Caco-2 (cell line): ENCODE measurements at places on chromosomes 5 and 9. TPM values are rescaled to one million over a fixed set of nuclear protein-coding genes. Genes with fewer than 3 reads are reported as not detected.

FBP1 gene
- 1.8 and 2.3 TPM in 2 replicates for total RNA-seq

ACSL6 gene
- total RNA-seq = 0.19 and 1.4 TPM in 2 replicates

DNA sequence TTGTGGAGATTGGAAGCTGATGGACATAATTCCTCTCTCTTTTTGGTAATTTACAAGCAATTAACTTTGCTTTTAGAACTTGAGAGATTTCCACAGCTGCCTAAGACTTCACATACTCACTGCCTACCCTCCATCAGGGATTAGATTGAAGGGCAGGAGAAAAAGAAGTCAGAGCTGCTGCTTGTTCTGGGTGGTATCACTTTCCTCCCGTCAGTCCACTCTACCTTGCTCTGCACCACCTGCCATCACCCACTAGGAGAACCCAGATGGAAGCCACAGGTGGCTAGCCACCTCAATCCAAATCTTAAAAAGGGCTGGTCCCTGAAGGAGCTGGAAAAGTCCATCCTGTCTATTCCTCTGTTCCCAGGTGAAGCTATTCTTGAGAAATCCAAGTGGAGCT lies 10.5 kb downstream of the IRF1 start:
- DNase-seq = no peak

DNA sequence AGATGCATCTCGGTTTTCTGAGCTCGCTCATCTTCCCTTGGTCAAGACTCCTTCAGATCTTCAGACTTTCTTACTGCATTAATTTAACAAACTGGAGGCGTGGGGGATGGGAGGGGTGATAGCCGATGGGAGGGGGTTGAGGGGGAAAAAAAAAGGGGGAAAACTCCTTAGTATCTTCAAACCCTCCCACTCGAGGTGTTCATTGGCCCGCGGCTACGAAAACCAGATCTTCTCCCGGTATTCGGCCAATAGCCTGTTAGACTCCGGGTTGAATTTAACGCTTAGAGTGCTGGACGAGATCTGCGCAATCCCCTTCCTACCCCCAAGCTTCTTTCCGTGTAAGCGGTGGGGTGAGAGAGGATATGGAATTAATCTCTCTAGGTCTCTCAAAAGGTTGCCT lies 689 bp upstream of the GLRA1 start:
- no peak for DNase-seq

DNA sequence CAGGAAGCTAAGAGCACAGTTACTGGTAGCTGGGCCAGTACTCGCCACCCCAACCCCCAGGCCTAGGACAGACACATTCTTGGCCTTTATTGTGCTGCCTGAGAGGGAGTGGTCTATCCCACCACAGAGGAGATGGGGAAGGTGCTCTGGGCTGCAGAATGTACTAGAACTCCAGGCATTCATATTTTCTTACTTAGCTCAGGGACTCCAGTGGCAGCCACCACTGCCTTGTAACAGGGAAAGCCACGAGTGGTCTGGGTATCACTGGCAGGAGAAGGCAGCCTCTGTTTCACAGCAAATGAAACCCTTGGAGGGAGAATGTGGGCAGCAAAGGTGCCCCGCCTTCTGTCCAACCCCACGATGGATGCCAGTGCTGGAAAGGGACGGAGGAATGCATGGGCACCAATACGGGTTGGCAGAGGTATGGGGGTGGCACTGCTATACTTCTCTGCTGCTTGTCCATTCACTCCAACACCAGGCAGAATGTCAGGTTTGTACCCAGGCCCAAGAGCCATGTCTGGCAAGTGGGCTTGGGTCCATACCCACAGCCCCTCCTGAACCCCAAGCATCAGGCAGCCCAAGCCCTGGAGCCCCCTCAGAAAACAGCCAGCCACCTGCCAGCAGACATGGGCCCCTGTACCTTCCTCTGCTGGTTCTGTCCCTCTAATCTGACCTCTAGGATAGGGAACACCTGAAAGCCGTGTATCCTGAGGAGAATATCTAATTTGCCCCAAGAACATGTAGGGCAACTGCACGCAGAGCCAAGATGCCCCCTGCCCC lies 4.6 kb downstream of the SEPTIN8 start:
- no peak for DNase-seq

- no peak for DNase-seq
Observed at GRCh38 chr5:33343676-33344327, 97.0 kb upstream of the TARS1 start.

DNA sequence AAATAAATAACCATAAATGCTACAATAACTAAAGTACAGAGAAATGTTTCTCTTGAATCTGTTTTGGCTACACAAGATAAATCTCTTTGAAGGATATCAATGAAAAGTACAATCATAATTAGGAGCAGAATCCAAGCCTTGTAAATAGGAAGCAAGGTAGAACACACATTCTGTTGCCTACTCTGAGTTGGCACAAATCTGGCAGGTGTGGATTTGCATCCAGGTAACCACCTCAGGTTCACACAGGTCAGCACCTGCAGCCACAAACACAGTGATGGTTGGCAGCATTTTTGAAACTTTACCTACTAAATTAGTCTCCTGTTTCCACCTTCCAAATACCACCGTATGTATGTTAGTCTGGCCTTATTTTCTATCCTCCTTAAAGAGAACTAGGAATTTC lies 105.3 kb upstream of the PIK3R1 start:
- DNase-seq = no peak

DNA sequence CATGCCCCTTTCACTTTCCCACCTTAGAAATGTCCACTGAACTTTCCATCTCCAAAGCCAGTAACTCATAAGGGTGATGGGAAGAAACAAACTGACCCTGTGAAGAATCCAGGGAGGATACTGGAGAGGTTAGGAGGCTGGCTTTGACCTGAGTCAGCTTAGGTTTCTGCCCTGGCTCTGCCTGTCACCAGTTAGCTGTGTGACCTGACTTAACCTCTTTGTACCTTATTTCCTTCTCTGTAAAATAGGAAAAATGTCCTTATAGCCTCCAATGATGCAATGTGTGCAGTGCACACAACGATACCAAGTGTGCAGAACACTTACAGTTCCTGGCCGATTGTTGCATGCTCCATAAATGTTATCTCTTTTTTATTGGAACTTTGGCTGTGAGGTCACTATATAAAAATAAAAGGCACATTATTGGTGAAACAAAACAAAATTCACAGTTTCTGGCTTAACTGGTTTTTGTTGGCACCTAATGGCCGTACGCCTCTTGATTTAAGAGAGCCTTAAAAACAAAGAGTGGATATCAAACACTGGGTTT lies 37.8 kb downstream of the GABRP start:
- DNase-seq = no peak

DNA sequence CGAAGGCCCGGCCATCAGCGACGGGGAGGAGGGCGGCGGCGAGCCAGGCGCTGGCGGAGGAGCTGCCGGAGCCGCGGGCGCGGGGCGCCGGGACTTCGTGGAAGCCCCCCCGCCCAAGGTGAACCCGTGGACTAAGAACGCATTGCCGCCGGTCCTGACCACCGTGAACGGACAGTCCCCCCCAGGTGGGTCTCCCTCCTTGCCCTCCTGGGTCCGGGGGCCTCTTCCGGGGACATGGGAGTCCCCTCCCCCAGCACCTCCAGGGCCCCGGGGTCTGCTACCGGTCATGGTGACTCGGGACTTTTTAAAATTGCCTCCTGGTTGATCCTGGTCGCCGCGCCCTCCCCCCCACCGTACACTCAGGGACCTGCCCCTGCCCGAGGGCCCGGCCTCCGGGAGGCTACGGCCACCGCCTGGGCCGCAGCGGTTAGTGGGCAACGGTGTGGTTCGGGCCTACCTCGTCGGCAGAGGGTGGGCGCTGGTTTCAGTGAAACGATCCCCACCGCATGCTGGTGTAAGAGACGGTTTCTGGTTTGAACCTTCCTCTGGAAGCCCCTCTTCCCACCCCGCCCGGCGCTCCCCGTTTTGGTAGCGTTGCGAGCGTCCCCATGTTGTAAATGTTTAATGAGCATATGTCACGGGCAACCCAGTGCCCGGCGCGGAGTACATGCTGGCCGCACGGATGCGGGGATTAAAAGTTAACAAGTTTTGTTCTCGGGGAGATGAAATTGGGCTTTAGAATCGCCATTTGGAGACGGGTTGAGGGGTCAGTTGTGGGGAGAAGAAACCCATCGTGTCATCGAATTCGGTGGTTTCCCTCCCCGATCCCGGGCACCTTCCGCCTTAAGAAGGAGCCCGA lies 1.1 kb downstream of the LARP1 start:
- DNase-seq = peak; percentile 60
